ENCODE measurements at places on chromosomes 5 and 9.
A peak's percentile ranks its signal among the peaks of the same experiment; 100 is the strongest.

- DNase-seq = no peak
Measured at GRCh38 chr5:141779503-141779973, 97.5 kb upstream of the ARAP3 start.

GRCh38 chr5:178436326-178436940, 153.8 kb downstream of the COL23A1 start:
- no peak for DNase-seq

DNA sequence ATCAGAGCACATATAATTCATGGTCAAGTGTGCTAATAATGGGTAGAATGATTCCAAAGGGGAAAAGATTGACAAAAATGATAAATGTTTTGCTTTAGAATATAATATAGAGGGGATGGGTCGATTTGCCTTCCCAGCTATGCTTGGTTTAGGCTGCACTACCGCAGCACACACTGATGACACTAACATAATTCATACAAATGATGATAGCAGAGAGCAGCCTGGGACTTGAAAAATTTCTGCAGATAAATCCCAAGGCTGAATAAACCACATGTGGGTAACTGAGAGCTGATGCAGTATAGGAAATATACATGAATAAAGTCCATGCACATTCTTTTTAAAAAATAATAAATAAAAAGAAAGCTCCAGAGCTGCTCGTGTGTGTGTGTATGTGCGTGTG, 54.5 kb downstream of the EFNA5 start:
- no peak for DNase-seq

GRCh38 chr5:135399794-135400542, 937 bp upstream of the MACROH2A1 start:
- no peak for DNase-seq

GRCh38 chr5:41517909-41518308, 7.5 kb upstream of the PLCXD3 start:
- DNase-seq = no peak

DNA sequence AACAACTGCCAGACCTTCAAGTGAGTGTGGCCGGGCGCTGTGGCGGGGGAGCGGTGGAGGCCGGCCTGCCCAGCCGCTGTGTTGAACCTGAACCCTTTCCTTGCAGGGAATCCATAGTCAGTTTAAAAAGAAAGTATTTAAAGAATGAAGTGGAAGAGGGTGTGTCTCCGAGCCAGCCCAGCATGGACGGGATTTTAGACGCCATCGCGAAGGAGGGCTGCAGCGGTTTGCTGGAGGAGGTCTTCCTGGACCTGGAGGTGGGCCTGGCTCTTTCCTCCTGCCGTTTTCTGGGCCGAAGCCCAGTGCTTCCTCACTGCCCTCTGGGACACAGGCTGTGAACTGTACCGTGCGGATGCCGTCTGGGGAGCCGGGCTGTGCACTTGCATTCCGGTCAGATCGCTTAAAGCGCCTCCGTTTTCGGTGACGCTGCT, 19.1 kb downstream of the EXOC3 start:
- DNase-seq = peak; percentile 5

Measured in tibial artery (tissue), 4 donors.